ENCODE measurements at places on chromosomes 3 and 15.

DNA sequence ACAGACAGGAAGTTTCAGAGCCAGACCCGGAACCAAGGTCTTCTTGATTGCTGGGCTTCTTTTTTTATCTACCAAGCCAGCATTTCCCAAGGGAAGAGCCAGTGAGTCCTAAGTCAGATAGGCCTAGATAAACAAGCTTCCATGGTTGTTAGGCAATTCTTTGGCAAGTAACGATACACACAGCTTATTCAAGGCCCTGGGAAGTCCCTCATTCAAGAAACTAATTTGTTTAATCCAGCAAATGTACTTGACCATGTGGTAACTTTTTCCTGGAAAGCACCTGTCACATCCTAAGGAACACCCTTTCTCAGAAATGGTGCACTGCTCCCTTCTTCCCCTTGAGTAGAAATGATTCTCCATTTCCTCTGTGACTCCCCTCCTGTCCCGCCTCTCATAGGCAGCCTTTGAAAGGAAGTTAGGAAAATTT lies 209.9 kb downstream of the ITPR1 start:
- no peak for DNase-seq

DNA sequence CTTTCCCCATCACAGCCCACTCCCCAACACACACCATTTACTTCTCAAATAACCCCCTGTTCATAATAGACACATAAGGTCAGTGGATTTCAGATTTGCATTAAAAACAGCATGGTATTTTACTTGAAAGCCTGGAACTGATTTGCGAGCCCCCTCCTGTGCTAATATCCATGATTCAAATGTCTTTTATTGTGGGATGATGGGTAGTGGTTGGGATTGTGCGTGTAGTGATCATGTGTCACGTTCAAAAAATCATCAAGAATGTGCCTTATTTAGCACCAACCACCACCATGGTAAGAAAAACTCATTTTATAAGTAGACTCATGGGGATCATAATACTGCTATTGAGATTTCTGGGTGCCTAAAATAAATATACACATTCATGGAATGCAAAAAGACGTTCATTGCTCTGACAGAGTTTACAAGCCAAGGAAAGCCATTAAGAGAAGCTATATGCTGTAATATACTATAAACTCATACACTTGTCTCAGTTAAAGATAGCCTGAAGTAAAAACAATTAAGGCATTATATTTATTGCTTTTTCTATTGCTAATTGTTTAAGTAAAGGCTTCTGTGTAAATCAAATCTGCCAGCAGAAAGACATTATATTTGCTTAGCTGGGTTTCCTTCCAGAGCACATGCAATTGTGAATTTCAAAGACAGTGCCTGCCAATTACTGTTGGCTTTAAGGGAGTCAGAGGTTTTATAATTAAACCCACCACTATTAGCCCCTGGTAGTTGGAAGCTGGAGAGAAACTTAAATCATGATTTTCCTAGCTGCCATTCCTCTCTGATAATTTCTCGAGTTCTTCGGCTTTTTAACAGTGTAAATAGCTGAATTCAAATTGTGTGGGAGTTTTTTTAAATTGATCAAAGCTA lies 4.0 kb downstream of the TRAT1 start:
- no peak for DNase-seq

- DNase-seq: no peak
Measured at GRCh38 chr3:66392966-66393332, 107.9 kb downstream of the LRIG1 start.

- no peak for DNase-seq
Measured at GRCh38 chr3:186354100-186354499, 7.9 kb downstream of the DGKG start.

DNA sequence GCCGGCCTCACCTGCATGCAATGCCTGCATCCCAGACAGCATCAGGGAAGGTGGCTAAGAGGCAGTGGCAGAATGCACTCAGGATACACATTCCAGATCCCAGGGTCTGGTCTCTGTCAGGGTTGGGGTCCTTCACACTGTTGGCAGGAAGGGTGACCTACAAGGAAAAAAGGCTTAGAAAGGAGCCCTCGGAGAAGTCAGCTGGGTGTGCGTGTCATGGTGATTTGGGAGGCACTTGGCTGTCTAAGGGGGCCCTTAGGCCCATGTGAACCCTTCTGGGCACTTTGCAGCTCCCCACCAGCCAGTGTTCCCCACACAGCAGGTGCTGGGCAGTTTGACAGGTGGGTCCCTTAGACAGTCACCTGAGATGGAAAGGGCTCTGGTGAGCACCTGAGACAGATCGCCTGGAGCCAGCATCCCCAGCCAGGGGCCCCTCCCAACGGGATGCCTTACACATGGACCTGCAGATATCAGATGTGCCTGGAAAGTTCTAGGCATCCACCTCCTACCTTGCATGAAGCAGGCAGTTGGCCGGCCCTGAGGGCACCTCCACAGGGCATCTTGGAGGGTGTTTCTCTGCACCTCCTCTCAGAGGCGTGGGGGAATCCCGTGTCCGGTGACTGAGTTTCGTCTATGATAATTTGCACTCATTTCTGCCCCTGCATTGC lies 131.6 kb downstream of the LRRK1 start:
- no peak for DNase-seq

- peak; percentile 55 for DNase-seq
Measured at GRCh38 chr15:100721758-100722550, 119.6 kb downstream of the ASB7 start.

- DNase-seq: no peak
Measured at GRCh38 chr3:172051957-172052354, 12.6 kb downstream of the FNDC3B start.

DNA sequence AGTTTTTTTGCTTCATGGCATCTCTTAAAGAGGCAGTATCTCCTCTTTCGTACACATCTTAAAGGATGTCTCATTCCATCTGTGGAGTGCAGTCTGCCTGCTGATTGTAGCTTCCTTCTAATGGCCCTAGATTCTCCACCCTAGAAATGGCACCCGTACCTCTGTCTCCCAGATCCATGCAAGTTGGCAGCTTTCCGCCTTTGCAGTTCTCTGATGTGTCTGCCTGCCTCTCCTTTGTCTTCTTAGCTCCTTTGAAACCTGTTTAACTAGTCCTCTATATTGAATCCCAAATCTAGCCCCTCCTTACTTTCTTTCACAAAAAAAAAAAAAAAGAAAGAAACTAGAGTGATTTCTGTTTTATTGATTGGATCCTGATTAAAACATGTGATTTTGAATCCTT lies 1025.0 kb downstream of the ZPLD1 start:
- DNase-seq: no peak

DNA sequence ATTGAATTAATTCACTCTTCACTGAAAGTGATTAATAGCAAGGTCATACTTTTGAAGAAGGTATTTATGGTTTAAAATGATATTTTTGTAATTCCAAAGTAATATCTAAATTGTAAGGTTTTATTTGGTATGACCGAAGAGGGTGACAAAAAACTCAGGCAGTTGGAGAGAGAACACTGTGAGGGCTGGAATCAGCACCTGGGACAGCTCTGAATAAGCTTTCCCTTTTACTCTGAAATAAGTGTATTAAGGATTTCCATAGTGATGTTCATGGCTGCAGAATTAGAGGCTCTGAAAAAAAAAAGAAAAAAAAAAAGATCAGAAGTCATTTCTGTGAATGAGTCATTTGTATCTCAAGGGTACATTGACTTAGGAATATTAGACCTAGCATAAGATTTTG lies 299.5 kb downstream of the IL5RA start:
- no peak for DNase-seq

- DNase-seq: no peak
Measured at GRCh38 chr15:63052077-63052841, 9.7 kb downstream of the TPM1 start.

DNA sequence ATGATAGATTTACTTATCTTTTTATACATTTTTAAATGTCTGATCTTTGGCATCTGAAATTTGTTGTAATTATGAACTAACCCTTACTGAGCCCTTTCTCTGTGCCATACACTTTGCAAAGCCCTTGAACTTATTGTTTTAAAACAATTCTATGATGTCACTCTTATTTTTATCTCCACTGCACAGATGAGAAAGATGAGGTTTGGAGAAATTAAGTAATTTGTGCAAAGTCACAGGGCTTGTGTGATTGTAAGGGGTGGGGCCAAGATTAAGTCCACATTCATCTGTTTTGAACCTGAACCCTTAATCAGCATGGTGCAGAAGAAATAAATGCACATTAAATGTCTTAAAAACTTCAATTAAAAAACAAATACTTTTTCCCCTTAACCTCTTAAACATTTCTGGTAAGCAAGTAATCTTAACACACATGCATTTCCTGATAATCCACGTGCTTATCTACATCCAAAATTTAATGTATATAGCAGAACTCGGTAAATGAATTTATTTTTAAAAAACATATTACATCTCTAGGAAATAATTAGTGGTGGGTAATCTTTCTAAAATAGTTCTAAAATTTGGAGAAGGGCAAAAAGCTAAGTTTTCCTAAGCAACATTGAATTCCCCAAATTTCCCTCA lies 189.8 kb upstream of the TBC1D5 start:
- DNase-seq: no peak

DNA sequence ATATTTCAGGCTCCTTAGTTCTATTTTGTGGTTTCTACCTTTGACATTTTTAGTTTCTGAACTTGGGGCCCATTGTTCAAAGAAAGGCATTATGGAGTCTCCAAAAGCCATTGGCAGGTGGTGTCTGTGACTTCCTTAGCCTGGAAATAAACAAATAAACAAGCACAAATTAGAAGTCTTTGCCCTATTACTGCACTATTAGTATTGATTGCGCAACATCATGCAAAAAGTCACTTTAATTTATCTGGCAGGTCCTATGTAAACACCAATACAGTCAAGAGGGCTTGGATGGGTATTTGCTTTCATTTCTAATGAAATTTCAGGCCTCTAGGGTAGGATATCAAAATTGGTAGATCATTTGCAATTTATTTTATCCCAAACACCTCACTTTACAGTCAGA lies 85.6 kb downstream of the LPP start:
- DNase-seq: no peak

DNA sequence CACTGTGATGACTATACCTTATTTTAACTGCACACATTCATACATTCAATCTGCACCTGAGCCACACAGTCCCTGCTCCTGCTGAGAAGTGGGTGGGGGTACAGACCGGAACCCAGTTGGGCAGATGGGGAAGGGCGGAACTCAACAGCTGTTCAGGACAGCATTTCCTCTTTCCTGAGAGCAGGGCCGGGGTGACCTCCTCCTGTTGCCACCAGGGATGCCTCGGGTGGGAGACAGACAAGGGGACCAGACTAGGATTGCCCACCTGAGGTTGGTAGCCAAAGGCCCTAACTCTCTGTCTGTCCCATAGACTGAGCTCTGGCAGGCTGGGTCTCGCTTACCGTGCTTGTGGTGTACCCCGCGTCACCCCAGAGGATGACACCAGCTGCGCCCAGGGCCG lies 3.9 kb downstream of the HYAL2 start:
- no peak for DNase-seq

- DNase-seq: no peak
Measured at GRCh38 chr15:60392601-60392985, 5.2 kb downstream of the ANXA2 start.

- no peak for DNase-seq
Measured at GRCh38 chr3:12766541-12766940, 7.5 kb upstream of the TMEM40 start.

GRCh38 chr3:32321095-32321790 lies 70.4 kb upstream of the CMTM7 start:
- no peak for DNase-seq

DNA sequence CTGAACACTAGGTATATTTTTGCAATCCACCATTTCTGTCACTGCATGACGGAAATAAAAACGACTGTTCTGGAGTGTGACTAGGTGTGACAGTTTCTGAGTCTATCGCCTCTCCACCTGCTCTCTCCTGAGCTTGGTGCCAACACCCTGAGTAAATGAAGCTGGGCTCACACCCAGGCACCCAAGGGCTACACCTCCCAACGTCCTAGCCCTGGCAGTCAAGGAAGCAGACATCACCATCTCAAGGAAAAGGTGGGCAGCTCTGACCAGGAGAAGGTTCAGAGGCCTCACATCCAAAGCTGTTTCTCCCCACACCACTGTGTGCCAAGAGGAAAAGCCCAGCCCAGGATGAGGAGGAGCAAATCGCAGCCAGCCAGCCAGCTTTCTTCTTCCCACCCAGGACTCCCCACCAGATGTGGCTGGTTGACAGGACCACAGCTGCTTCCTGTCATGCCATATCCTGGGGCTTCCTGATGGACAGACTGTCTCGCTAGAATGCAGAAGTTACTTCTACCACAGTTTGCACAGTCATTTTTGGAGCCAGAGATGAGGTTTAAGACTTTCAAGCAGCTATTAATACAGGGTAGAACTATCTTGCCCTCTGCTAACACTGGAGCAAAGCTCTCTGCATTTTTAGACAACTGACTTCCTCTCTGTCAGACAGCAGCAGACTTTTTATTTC lies 3.3 kb downstream of the SCAMP2 start:
- DNase-seq: no peak

DNA sequence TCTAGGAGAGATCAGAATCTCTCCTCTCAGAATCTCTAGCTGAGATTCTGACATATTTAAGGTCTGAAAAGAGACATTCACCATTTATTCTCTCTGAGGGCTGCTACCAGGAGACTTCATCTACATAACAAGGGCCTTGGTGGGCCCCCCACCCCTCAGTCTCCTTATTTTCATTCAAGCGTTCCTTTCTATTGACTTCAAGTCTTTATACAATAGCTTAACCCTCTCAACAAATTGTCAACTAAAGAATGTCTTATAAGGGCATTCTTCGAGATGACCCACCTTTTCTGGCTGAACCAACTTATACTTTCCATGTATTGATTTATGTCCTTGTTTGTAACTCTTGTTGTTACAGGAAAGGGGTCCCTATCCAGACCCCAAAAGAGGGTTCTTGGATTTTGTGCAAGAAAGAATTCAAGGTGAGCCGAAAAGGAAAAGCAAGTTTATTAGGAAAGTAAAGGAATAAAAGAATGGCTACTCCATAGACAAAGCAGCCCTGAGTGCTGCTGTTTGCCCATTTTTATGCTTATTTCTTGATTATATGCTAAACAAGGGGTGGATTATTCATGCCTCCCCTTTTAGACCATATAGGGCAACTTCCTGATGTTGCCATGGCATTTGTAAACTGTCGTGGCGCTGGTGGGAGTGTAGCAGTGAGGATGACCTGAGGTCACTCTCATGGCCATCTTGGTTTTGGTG lies 209.5 kb upstream of the ALCAM start:
- no peak for DNase-seq

DNA sequence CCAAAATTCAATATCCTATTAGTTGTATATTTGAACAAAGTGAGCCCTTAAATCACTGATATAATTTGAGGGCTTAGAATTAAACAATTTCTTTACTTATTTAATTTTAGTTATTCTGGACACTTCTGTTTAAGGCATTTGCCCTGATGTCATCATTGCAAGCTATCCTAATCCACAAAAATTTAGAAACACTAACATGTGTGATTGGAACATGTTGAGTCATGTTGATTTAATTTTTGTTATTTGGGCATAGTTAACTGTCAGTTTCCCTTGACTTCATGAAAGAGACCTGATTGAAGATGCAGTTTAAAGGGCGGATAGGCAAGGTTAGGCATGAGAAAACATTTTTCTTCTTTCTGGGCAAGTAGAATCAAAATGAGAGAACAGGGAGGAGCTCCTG lies 682.6 kb downstream of the ROBO1 start:
- no peak for DNase-seq

DNA sequence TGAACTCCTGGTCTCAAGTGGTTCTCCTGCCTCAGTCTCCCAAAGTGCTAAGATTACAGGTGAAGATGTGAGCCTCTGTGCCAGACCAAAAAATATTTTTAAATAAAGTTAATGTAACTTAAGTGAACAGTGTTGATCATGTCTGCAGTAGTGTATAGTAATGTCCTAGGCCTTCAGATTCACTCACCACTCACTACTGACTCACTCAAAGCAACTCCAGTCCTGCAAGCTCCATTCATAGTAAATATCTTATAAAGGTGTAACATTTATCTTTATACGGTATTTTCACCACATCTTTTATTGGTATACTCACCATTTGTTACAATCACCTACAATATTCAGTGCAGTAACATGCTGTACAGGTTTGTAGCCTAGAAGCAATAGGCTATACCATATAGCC lies 264.2 kb downstream of the ULK4 start:
- no peak for DNase-seq

Measured in DMS153 (cell line).